Kidney capillary endothelial cell (primary cell): ENCODE measurements at places on chromosomes 7 and 10.

GRCh38 chr7:74202841-74203556 lies 6.8 kb upstream of the LAT2 start:
- DNase-seq: peak; percentile 40

DNA sequence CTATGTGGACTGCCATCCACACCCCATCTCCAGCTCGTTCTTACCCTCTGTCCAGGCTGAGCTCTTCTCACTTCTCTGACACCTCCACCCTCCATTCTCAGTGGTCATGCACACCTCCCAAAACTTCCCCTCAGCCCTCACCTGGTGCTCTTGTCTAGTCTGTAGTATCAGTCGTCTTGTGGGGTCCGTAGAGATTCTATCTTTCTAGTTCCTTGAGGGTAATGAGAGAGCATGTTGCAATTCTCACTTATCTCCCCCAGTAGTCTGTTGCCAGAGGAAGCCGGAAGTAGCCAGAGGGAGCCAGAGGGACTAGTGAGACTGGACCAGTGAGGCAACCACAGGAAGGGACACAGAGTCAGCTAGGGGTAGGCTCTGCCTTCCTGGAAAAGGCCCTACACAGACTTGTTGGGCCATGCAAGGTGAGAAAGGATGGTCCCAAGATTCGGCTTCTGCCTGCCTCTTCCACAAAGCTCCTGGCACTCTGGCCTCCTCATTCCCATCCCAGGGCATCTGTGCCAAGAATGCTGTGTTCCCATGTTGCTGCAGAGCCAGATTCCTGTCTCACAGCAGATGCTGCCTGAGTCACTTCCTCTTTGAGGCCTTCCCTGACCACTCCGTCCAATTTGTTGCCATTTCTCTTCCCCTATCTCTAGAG lies 50.6 kb upstream of the DUSP5 start:
- DNase-seq: peak; percentile 55

DNA sequence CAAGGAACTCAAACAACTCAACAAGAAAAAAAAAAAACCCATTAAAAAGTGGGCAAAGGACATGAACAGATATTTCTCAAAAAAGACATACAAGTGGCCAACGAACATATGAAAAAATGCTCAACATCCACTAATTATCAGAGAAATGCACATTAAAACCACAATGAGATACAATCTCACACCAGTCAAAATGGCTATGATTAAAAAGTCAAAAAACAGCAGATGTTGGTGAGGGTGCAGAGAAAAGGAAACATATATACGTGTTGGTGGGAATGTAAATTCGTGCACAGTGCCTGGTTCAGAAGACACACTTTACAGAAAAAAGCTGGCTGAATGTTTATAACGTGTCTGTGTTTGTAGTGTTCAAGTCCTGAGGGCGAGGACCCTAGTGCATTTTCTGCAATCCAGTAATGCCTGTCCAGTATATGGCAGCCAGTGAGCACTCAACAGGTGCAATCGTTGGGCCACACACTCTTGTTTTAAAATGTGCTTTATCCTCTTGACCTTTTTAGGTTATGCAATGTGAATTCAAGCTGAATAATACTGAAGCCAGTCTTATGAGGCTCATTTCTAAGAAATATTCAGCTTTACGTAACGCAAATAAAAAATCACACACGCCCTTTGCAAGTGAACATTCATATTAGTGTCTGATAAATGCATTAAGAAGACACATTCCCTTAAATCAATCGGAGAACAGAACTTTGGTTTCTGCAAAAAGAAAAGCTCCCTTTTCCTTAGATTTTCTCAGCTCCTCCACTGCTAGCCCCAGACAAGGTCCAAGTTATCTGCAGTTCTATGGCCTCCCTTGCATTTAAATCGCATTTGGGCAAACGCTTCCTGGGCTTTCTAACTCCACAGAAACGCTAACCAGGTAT lies 813 bp upstream of the MTURN start:
- no peak for DNase-seq

DNA sequence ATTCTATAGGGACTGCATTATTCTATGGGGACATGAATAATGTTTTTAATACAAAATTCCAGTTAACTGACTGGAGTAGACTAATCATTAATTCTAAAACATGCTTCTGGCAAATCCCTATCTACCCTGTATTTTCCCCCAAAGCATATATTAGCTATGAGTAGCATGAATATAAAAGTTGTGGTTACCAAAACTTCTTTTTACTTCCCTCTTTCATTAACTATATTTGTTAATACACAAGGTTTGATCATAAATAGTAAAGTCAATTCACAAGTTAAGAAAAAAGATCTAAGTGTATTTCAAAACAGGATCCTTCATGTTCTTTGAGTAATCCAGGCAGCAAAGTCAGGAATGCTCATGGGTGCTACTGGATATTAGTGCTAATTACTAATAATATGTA lies 2.9 kb upstream of the RALA start:
- no peak for DNase-seq

DNA sequence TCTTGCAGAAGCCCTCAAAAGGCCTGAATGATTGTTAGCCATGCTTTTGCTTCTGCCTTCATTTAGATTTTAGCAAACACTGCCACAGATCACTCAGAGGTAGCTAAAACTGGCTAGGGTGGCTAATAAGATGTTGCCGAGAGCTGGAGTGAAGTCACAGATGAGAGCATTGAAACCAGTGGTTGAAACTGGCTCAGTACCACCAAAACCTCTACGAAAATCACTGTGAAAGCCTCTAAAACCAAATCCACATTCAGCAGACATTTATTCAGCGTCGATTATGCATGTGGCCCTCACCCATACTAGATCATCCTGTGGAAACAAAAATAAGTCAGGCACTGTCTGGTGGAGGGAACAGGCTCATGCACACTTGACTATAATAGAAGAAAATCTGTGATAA lies 50.8 kb downstream of the PIK3CG start:
- no peak for DNase-seq

DNA sequence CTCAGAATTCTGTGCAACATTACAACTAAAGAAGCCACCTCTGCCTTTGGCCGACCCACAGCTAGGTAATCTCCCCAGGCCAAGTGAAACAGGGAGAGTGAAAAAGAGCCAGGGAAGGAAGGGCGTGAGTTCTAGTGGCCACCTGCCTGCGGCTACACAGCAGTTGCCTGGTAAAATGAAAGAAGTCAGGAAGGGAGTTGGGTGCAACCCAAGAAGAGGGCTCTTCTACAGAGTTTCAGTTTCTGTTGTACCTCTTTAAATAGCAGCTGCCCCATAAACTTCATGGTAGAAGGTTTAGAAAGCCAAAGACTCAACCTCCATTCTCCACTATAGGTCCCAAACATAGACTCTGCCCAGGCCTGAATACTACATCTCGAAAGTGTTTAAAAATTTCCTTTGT lies 76.2 kb upstream of the TMEM168 start:
- DNase-seq: no peak

GRCh38 chr7:90661290-90662151 lies 65.4 kb downstream of the CDK14 start:
- no peak for DNase-seq
